ENCODE measurements at places on chromosomes 1 and 21.

DNA sequence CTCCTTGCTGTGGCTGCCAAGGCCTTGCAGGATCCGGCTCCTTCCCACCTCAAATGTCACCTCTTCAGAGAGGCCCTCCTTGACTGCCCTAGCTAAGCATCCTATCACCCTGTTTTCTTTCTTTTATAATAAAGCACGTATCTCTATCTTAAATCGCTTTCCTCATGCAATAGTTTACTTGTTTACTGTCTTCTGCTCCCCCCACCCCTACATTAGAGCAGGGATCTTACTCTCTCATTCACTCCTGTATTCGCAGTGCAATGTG lies 36.4 kb downstream of the MYOM3 start:
- DNase-seq: no peak

DNA sequence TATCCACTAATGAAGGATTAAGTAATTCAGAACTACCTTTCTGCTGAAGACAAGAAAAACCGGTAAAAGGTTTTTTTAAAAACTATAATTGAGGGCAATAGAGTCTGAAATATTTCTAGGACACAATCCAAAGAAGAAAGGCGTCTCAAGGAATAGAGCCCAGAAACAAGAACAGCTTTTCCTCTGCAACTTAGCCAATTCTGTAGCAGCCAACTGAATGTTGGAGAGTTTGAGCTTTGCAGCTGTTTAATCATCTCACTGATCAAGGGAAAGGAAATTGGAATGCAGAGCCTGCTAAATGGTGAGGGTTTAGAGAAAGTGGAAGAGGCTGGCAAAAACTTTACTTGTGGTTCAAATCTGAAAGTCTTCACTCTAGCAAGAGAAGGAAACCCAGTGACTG lies 818.9 kb downstream of the KCNT2 start:
- no peak for DNase-seq

DNA sequence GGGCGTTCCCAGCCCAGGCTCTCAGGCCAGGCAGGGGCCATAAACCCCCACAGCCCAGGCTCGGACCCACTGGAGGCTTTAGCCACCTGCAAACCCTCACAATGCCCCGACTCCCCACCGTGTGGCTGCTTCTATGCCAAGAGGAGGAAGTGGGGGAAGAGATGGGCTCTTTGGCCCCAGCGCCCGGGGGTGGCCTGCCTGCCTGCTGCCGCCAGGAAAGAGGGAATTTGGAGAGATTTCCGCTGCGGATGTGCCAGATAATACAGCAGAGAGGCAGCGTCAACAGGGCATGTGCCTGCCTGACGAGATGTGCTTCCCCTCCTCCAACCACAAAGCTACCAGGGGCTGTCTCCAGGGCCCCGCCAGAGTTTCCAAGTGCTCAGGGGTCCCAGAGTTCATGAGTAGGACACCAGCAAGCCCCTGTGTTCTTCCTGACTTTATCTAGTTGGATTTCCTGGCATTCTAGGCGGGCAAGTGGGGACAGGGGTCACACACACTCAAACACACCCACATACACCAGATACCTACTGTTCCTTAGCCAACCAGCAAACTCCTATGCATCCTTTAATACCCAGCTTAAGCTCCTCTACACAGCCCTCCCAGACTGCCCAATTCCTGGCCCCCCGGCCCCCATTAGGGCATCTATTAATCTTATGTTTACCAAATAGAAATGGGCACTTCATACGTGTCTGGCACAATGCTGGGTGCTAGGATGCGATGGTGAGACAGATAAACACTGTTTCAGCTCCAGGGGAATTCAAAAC lies 14.1 kb downstream of the EPHA2 start:
- no peak for DNase-seq

DNA sequence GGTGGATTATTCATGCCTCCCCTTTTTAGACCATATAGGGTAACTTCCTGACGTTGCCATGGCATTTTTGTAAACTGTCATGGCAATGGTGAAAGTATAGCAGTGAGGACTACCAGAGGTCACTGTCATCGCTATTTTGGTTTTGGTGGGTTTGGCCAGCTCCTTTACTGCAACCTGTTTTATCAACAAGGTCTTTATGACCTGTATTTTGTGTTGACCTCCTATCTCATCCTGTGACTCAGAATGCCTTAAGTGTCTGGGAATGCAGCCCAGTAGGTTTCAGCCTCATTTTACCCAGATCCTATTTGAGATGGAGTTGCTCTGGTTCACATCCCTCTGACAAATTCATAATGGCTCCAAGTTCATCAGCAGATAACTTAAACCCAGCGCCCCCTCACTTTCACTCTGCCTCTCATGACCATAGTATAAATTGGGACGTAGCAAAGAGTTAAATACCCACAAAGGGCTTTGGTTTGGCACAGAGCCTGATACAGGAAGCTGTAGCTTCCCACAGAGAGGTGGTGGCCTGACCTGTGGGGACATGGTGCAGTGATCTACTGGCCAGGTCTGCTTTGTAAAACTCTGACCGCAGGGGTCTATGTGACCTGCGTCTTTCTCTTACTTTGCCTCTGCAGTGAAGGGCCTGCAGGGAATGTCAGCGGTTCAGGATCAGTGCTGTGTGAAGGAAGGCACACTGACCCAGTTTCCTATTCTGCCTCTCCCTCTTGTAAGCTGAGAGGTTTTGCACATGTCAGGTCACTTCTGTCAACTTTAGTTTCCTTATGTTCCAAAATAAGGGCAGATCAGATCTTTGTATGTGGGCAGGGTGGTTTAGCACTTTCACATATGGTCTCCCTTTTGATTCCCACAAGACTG lies 78.1 kb upstream of the ZNF644 start:
- no peak for DNase-seq

- no peak for DNase-seq
Observed at GRCh38 chr1:26302733-26303405, 3.6 kb downstream of the UBXN11 start.
